Fibroblast of skin of right quadriceps (primary cell): ENCODE measurements at places on chromosomes 3 and 15.

- no peak for DNase-seq
Observed at GRCh38 chr15:29857221-29857789, 35.0 kb upstream of the TJP1 start.

GRCh38 chr3:64237083-64237482 is 11.8 kb upstream of the PRICKLE2 start:
- DNase-seq, result no peak

DNA sequence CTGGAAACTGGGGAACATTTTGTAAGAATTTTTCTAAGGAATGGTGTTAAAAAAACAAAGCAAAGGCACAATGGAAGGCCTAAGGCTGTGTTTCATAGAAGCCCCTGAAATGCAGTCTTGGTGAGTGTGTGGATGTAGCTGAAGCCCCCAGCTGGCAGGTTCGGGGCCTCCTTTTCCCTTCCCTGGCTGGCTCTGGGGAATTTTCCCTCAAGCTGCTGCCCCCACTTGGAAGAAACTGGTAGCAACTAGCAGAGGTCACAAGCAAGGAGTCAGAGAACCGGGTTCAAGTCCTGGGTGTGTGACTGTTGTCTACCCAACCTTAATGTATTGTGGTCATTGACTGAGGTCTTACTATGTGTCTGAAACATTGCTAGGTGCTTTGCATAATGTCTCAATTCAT is 85.3 kb upstream of the MYZAP start:
- no peak for DNase-seq

GRCh38 chr3:102265720-102266119 is 169.1 kb upstream of the ZPLD1 start:
- no peak for DNase-seq

DNA sequence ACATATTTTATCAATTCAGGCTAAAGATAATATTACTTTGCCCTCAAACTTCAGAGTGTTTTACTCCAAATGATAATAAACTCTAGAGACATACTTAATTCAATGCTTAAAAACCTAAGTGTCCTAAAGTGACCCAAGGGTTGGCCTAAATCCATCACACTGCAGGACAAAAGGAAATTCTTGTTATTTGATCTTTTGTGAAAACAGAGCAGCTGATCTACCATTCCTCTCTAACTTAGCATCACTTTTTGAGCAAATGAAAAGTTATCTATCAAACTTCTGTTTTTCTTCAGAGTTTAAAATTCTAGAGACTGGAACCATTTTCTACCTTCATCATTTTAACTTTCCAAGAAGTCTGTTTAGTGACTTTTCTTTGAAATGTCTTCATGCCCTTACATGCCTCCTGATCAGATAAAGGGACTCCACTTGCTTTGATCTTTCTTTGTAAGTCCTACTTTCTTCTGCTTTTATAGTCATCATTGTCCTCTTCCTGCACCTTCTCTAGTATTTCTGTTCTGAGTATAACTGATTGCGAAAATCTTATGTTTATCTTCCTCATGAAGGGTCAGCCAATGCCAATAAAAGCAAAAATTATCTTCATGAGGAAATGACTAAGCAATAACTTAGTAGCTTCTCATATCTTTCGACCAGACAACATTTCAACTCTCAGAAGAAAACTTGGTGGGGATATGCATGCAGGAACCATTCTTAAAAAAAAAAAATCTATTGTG is 378.7 kb upstream of the TGFBR2 start:
- DNase-seq, result peak; percentile 91

GRCh38 chr3:4271834-4272233 is 31.3 kb upstream of the SETMAR start:
- peak; percentile 15 for DNase-seq

DNA sequence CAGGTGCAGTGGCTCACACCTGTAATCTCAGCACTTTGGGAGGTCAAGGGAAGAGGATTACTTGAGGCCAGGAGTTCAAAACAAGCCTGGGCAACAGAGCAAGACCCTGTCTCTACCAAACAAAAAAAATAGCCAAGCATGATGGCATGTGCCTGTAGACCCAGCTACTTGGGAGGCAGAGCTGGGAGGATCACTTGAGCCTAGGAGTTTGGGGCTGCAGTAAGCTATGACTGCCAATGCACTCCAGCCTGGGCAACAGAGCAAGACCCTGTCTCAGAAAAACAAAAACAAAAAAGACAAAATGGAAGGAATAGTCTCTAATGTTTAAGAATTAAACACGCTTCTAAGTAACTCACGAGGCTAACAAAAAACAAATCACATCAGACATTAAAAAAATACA is 106.5 kb downstream of the DLG1 start:
- DNase-seq, result no peak

GRCh38 chr3:156497326-156497725 is 57.6 kb downstream of the SSR3 start:
- DNase-seq, result peak; percentile 31

- no peak for DNase-seq
Observed at GRCh38 chr15:63997715-63998442, 48.4 kb downstream of the DAPK2 start.
